ENCODE measurements at places on chromosomes 13 and 19. TPM values are rescaled to one million over a fixed set of nuclear protein-coding genes. Genes with fewer than 3 reads are reported as not detected.

GRCh38 chr19:18865973-18866799 lies 29.8 kb downstream of the CERS1 start:
- no peak overlapping the region for H3K4me3 ChIP-seq
- H3K27me3 ChIP-seq: no peaks in the 10 kb centered on the region
- DNase-seq: peak; percentile 81

DNA sequence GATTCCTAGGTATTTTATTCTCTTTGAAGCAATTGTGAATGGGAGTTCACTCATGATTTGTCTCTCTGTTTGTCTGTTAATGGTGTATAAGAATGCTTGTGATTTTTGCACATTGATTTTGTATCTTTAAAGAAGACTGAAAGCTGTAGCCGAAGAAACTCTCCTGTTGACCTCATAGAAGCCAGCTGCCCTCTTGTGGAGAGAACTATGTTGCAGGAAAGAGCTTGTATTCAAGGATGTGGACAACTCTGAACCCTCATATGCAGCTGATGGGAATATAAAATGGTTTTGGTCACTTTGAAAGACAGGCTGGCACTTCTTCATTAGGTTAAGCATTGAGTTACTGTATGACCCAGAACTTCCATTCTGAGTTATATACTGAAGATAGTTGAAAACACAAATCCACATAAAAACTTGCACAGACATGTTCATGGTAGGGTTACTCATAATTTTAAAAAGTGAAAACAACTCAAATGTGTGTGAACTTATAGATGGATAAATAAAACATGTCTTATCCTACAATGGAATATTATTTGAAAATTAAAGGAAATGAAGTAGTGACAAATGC lies 65.8 kb upstream of the SLITRK6 start:
- H3K27me3 ChIP-seq: no peaks in the 10 kb centered on the region
- no peak overlapping the region for H3K27ac ChIP-seq
- peak; percentile 31 for DNase-seq

DNA sequence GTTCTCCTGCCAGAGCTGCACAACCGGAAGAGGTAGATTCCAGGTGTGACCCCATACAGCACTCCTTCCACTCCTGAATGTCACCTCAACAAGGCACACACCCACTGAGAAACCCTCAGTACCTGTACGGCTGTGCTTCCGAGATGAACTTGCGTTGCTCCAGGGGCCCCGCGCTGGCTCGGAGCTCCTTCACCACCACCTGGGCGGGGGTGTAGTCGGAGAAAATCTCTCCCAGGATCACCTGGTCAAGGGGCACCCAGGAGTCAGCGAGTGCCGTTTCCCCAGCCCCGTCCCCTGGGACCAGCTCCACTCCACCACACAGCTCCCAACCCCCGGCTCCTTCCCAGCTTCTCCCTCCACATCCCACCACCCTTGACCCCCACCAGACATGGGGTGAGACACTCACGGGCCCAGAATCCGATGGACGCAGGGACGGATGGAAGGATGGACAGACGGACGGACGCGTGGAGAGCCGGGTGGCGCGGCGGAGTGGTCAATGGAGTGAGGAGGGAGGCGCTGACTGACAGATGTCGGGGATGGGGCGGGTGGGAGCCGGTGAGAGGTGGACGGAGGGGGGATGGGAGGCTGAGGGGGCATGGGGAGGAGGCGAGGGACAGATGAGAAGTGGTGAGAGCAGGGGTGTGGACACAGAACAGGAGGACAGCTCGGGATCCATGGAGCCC lies 2.8 kb downstream of the LMTK3 start:
- no peak overlapping the region for H3K27ac ChIP-seq
- peaks cover 2% of the 10 kb centered on the region for H3K27me3 ChIP-seq
- H3K4me3 ChIP-seq: no peak overlapping the region

GRCh38 chr19:39252458-39252857 lies 3.8 kb upstream of the IFNL4 start:
- no peaks in the 10 kb centered on the region for H3K36me3 ChIP-seq
- no peak overlapping the region for H3K27ac ChIP-seq
- H3K4me3 ChIP-seq: no peak overlapping the region
- no peaks in the 10 kb centered on the region for H3K4me1 ChIP-seq
- DNase-seq: no peak

GRCh38 chr13:97341135-97341534 lies 92.8 kb upstream of the RAP2A start:
- H3K4me3 ChIP-seq: no peak overlapping the region
- DNase-seq: no peak

GRCh38 chr13:45205124-45205523 lies 4.3 kb upstream of the KCTD4 start:
- H3K27ac ChIP-seq: no peak overlapping the region
- no peaks in the 10 kb centered on the region for H3K27me3 ChIP-seq
- no peak overlapping the region for H3K4me3 ChIP-seq
- H3K4me1 ChIP-seq: no peaks in the 10 kb centered on the region

DNA sequence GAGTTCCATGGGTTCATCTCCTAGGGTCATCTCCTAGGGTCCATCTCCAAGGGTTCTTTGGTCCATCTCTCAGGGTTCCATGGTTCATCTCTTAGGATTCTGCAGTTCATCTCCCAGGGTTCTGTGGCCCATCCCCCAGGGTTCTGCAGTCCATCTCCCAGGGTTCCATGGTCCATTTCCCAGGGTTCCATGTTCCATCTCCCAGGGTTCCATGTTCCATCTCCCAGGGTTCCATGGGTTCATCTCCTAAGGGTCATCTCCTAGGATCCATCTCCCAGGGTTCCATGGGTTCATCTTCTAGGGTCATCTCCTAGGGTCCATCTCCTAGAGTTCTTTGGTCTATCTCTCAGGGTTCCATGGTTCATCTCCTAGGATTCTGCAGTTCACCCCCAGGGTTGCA lies 4.9 kb downstream of the TMEM59L start:
- peaks cover 21% of the 10 kb centered on the region for H3K27me3 ChIP-seq
- no peak overlapping the region for H3K4me3 ChIP-seq
- H3K27ac ChIP-seq: no peak overlapping the region
- DNase-seq: no peak

DNA sequence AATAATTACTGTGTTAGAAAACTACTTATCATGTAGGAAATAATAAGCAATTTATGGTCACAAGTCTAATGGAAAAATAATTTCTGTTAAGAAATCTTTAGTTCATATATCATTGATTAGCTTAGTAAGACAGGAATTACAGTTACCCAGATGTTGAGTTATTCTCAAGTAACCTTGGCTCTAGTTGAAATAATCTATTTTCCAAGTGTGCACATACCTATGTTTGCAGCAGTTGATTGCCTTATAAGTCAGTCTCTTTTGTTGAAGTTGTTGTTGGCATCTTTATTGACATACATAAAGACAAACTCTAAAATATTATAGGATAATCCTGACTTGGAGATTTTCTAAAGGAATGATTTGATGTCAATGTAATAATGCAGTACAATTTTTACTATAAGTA lies 511.4 kb upstream of the KLF12 start:
- no peak overlapping the region for H3K27ac ChIP-seq
- H3K4me3 ChIP-seq: no peak overlapping the region
- H3K4me1 ChIP-seq: peaks cover 3% of the 10 kb centered on the region
- no peaks in the 10 kb centered on the region for H3K27me3 ChIP-seq

DNA sequence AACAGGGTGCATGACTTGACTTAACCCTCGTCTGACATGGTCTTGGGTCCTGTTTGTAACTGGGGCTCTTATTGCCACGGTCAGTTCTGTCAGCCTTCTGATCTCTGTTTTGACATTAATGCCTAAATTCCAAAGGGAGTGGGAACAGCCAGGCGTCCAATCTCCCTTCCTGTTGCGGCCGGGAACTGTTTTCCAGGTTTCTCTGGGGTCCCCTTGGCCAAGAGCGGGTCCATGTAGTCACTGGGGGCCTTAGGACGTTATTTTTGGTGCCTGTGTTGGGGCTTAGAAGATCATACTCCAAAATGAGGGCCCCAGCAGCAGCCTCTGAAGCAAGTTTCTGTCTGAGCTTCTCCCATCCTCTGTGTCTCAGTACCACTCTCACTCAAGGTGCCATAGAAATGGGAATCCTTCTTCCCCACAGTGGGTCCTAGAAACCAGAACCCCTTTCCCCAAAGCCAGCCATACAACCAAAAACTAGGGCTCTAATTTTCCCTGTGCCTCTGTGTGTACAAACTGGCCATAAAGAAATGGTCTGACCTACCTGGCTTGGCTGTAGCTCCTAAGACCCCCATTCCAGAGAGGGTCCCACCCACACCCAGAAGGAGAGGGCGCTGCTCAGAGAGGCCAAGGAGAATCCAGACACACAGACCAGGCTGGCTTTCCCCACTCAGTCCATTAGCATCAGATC lies 50.4 kb downstream of the C13orf46 start:
- H3K4me3 ChIP-seq: no peak overlapping the region
- H3K4me1 ChIP-seq: no peaks in the 10 kb centered on the region
- no peaks in the 10 kb centered on the region for H3K27me3 ChIP-seq
- DNase-seq: peak; percentile 15

GRCh38 chr13:89980896-89981295 lies 1366.6 kb upstream of the MIR17HG start:
- H3K4me1 ChIP-seq: no peaks in the 10 kb centered on the region
- no peak for DNase-seq
- no peak overlapping the region for H3K27ac ChIP-seq
- no peak overlapping the region for H3K4me3 ChIP-seq
- H3K27me3 ChIP-seq: no peaks in the 10 kb centered on the region
- H3K36me3 ChIP-seq: no peaks in the 10 kb centered on the region

DNA sequence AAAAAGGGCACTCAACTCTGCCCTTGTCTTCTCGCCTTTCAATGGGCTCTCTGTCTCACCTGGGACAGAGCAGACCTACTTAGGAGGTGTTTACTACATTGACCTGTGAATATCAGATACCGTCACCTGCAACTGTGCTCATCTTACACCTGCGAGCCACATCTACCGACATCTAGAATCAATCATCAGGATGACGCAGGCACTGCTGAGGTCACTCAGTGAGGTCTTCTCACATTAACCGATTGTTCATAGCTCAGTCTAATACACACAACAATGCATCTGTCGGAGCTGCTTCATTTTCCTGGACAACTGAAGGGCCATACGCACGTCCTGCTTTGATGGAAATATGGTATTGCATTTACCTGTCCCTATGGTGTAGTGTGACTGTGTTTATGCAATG lies 211.9 kb downstream of the FGF9 start:
- no peak overlapping the region for H3K27ac ChIP-seq
- no peak for DNase-seq
- H3K36me3 ChIP-seq: no peaks in the 10 kb centered on the region
- no peak overlapping the region for H3K4me3 ChIP-seq
- H3K27me3 ChIP-seq: no peaks in the 10 kb centered on the region

DNA sequence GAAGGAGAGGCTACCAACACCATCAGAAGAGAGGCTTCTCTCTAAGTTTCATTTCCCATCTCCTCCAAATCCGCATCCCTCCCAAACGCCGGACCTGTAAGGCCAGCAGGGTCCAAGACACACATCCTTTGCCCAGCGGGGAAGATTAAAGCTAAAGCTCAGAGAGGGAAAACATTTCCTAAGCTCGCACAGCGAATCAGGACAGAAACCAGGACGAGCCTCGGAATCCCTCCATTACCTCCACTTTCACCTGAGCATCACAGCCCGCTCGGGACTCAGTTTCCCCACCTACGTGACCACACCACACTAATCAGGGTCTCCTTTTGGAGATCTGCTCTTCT lies 711 bp upstream of the FOSB start:
- H3K27ac ChIP-seq: no peak overlapping the region
- peak overlapping the region; percentile 92 for H3K4me3 ChIP-seq
- H3K27me3 ChIP-seq: no peaks in the 10 kb centered on the region
- H3K36me3 ChIP-seq: no peaks in the 10 kb centered on the region
- H3K4me1 ChIP-seq: no peaks in the 10 kb centered on the region
- DNase-seq: no peak

DNA sequence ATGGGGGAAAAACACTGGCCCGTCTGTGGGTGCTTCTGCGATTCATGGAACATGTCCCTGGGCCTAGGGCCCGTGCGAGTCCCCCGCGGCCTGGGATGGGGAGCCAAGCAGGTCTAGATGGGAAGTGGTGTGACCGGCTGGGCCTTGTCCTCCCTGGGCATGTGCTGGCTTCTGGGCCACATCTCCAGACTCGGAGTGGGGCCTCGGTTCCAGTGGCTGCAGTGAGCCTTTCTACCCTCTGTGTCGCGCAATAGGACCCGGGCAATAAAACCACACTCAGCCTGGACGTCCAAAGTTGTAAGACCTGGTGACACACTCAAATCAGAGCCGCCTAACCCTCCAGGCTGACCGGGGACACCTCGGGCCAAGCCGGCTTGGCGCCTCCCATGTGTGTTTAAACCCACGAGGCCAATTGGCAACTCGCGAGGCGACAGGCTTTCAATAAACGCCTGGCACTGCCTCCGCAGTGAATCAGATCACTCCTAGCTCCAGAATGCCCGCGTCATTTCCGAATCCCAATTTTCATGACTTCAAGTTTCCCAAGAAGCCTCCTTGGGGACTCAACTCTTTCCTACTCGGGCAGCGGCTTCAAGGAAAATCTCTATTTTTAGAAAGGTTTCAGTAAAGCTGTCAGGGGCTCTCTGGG lies 57.3 kb downstream of the KLF2 start:
- no peaks in the 10 kb centered on the region for H3K4me1 ChIP-seq
- H3K27me3 ChIP-seq: no peaks in the 10 kb centered on the region
- H3K36me3 ChIP-seq: peaks cover 36% of the 10 kb centered on the region
- DNase-seq: no peak
- no peak overlapping the region for H3K27ac ChIP-seq

- H3K36me3 ChIP-seq: peaks cover 18% of the 10 kb centered on the region
- no peak for DNase-seq
- no peak overlapping the region for H3K4me3 ChIP-seq
- no peaks in the 10 kb centered on the region for H3K27me3 ChIP-seq
- H3K4me1 ChIP-seq: no peaks in the 10 kb centered on the region
Observed at GRCh38 chr13:113992276-113993005, 18.6 kb upstream of the C13orf46 start.

GRCh38 chr13:81990652-81991051 lies 1649.7 kb upstream of the SPRY2 start:
- H3K36me3 ChIP-seq: no peaks in the 10 kb centered on the region
- H3K4me3 ChIP-seq: no peak overlapping the region
- H3K27me3 ChIP-seq: peaks cover 3% of the 10 kb centered on the region
- DNase-seq: peak; percentile 60
- no peak overlapping the region for H3K27ac ChIP-seq

- DNase-seq: no peak
- H3K36me3 ChIP-seq: no peaks in the 10 kb centered on the region
- H3K27me3 ChIP-seq: no peaks in the 10 kb centered on the region
Observed at GRCh38 chr13:109877809-109878208, 91.4 kb upstream of the IRS2 start.

- no peaks in the 10 kb centered on the region for H3K27me3 ChIP-seq
- DNase-seq: no peak
- H3K4me3 ChIP-seq: no peak overlapping the region
- H3K36me3 ChIP-seq: no peaks in the 10 kb centered on the region
- no peaks in the 10 kb centered on the region for H3K4me1 ChIP-seq
Observed at GRCh38 chr19:33517922-33518321, 3.7 kb downstream of the PEPD start.

The ACER1 gene
- total RNA-seq: not detected

The LHB gene
- total RNA-seq: not detected
